ENCODE measurements at places on chromosomes 1 and 21.

GRCh38 chr1:234272656-234273312 is 100.5 kb upstream of the COA6 start:
- DNase-seq: no peak

DNA sequence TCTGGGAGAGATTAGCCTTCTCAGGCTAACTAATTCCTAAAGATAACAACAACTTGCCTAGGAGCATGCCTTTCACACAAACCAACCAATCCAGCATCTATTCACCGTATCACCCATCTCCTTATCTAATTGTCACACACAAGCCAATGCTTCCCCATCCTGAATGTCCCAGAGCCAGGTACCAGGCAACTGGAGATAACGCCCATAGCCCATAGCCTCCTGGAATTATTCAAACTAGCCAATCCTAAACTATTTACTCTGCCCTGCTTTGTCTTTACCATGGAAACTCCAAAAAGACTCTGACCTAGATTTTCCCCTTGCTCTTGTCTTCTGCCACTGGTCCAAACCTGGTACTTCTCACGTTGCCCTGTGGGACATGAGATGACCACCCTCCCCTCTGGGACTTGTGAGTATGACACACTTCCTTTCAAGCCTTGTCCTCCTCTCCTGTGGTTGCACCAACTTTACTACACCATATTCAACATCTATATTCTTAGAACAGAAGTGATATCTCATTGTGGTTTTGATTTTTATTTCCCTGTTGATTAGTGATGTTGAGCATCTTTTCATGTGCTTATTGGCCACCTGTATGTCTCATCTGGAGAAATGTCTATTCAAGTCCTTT is 8.8 kb upstream of the ATG4C start:
- no peak for DNase-seq

GRCh38 chr1:77413541-77414335 is 131.9 kb downstream of the AK5 start:
- DNase-seq: no peak

DNA sequence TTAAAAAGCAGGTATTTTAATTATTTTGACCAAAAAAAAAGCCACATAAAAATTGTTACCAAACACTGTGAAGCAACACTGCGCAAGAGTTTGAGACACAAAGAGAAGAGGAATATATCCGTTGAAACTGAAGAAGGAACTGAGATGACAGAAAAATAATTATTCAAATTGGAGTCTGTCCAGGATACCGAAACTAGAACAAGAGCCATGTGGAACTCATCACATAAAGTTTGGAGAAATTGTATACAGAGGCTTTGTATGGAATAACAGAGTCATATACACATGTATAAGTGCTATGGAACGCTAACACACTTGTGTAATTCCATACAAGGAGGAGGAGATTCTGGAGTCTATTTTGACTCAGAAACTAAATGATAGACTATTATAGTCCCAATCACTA is 675.1 kb upstream of the ADGRL2 start:
- no peak for DNase-seq

DNA sequence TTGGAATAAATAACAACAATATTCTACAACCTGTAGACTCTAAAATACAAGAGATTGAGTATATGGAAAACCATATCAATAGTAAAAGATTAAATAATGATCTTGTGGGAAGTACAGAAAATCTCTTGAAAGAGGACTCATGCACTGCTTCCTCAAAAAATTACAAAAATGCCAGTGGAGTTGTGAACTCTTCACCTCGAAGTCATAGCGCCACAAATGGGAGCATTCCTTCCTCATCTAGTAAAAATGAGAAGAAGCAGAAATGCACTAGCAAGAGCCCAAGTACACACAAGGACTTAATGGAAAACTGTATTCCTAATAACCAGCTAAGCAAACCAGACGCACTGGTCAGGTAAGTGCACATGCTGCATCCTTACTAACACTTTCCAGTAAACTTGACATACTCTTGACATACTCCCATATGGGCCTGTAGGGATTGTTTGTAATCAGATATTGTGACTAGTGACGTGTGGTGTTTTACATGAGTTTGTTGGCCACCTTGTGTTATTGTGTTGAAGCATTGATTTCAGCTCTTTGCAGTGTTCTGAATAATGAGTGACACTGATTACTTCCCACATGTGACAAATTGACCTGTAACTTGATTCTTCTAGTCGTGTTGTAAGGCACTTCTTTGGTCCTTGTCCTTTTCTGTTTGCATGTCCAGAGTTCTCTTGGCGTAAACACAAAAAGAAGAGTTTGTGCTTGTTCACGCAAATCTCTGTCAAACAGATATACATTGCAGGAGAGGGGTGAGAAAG is 28.0 kb downstream of the MACO1 start:
- DNase-seq: no peak

- DNase-seq: no peak
Measured at GRCh38 chr1:28156821-28157220, 19.7 kb downstream of the PTAFR start.

DNA sequence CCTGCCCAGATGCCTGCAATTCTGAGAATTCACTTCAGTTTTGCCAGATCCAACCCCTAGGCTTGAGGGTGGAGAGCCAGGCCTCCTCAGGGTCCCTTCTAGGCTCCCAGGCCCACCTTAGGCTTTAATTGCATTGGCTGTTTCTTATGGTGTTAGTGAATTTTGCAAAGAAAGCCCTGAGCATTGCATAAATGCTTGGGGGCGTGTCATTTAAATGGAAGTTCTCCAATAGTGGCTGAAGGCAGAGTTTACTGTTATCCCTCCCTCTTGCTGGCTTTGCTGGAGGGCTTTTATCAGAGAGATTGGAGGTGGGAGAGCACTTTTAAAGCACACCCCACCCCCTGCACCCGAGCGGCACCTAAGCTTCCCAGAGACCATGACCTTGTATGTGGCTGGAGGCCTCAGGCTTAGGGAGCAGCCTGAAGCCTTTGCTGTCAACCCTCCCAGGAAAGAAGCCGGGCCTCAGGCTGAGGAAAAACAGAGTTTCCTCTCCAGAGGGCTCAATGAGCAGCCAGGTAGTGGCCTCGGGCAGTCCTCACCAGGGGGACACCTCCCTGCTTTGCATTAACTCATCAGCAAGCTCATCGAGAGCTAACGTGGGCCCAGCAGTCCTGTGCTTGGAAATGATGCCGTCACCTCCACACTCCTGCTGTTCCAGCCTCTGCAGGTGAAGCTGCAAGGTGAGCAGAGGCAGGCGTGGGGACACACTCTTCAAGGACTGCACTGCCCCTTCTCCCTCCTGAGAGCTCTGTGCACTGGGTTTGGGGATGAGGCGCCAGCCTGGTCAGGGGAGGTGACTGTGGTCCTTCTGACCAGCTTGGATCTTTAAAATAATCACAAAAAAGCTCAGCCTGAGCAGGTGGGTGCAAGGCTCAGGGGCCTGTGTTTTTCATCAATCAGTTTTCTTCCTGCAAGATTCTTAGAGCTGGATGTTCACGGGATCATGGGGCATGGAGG is 58.0 kb downstream of the STUM start:
- no peak for DNase-seq

GRCh38 chr1:26404641-26405040 is 6.0 kb upstream of the LIN28A start:
- DNase-seq: no peak

DNA sequence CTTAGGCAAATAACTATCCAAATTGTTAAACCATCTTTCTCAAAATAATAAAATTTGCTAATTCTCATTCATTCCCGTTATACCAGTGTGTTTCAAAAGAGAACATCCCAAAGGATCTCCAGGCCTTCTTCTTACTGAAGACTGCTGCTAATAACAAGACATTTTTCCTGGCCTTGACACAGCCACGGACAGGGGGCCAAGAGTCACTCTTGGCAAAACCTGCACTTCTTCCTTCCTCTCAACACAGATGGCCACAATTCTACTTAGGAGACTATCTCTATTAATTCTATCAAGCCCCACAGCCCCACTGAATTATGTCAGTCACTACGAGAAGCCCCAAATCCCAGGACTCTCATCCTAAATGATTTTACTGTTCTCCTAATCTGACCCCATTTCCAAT is 86.0 kb downstream of the EVI5 start:
- DNase-seq: no peak

GRCh38 chr1:158154501-158154900 is 26.2 kb upstream of the CD1D start:
- DNase-seq: no peak

- DNase-seq: no peak
Measured at GRCh38 chr1:238139713-238140112, 249.0 kb upstream of the ZP4 start.

GRCh38 chr1:155125511-155125945 is 2.1 kb upstream of the EFNA1 start:
- DNase-seq: no peak

All from anterior cingulate cortex (tissue), 58 donors.